Peyer's patch (tissue), 4 donors: ENCODE measurements at places on chromosomes 12 and 14. TPM values are rescaled to one million over a fixed set of nuclear protein-coding genes. Genes with fewer than 3 reads are reported as not detected.

GRCh38 chr12:122148657-122149056 lies 25.4 kb downstream of the IL31 start:
- no peaks in the 10 kb centered on the region for H3K27me3 ChIP-seq
- no peaks in the 10 kb centered on the region for H3K4me1 ChIP-seq
- DNase-seq = no peak
- no peak overlapping the region for H3K27ac ChIP-seq
- H3K4me3 ChIP-seq = no peak overlapping the region

DNA sequence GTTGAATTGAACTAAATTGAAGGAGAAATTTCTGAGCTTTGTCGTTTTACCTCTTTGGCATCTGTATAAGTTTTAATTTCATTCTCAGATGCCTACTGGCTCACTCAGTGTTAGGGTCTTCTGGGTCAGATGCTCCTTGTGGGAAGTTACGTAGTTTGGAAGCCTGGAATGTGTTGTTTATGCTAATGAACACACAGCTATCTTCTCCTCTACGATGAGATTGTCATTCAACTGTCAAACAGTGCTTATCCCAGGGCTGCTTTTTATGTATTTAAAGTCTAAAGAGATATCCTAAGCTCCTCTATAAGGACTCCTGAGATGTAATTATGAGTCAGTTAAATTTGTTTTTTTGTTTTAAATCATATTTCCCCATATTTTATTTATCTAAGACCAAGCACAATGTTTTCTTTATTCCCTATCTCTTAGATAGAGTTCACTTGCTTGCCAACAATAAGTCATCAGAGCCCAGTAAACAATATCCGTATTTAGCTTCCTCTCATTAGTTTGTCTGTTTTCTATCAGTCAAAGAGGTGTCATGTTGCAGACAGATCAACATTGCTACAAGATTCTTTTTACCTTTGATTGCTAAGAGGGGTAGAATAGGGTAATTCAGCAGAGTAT lies 368.0 kb upstream of the PDE3A start:
- H3K27me3 ChIP-seq = no peaks in the 10 kb centered on the region
- H3K4me3 ChIP-seq = no peak overlapping the region
- no peak overlapping the region for H3K27ac ChIP-seq
- DNase-seq = no peak
- no peaks in the 10 kb centered on the region for H3K36me3 ChIP-seq

DNA sequence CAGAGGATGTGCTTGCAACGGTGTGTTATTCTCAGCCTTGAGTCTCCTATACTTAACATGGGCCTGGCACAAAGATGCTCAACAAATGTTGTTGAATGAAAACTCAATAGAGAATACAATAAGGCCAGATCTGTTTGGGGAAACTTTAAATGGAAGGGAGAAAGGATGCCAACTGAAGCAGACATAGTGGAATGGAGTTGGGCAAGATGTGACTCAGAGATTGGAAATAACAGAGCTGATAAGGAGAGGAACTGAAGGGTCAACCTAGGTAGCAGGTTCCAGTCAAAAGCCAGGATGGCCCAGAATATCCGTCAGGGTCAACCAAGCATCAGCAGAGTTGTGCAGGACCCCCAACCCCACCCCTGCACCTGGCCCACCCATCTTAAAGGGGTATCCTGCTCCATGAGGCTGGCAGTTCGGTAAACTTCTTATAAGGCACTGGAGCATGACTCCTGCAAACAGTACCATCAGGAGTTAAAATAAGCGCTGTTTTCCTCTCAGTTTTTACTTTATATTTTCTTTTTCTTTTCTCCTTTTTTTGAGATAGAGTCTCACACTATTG lies 1.1 kb upstream of the BCDIN3D start:
- no peak for DNase-seq
- no peak overlapping the region for H3K4me3 ChIP-seq
- no peak overlapping the region for H3K27ac ChIP-seq
- H3K27me3 ChIP-seq = no peaks in the 10 kb centered on the region
- H3K4me1 ChIP-seq = no peaks in the 10 kb centered on the region

DNA sequence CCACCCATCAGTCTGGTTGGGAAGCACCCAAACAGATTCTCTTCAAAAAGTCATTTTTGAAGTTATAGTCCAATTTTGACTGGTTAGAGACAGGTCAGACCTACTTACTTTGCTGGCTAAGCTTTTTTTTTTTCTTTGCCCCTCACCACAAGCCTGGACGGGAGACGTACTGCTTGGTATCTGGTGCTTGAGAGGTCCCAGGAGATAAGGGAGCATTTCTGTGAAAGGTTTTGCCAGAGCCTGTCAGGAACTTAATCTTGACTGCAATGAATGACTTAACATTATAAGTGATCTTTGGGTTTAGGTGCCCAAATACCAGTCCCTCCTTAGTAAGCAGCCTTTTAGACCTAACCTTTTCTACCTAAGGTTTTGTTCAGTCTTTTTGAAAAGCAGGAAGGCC lies 6.3 kb downstream of the MTHFD1 start:
- H3K27ac ChIP-seq = no peak overlapping the region
- no peaks in the 10 kb centered on the region for H3K27me3 ChIP-seq
- no peak for DNase-seq
- peaks cover 3% of the 10 kb centered on the region for H3K4me1 ChIP-seq
- H3K4me3 ChIP-seq = no peak overlapping the region

GRCh38 chr14:64970041-64970440 lies 2.1 kb downstream of the RAB15 start:
- H3K4me1 ChIP-seq = no peaks in the 10 kb centered on the region
- no peaks in the 10 kb centered on the region for H3K27me3 ChIP-seq
- H3K4me3 ChIP-seq = no peak overlapping the region
- DNase-seq = no peak
- H3K36me3 ChIP-seq = no peaks in the 10 kb centered on the region
- H3K27ac ChIP-seq = peak overlapping the region; percentile 47

DNA sequence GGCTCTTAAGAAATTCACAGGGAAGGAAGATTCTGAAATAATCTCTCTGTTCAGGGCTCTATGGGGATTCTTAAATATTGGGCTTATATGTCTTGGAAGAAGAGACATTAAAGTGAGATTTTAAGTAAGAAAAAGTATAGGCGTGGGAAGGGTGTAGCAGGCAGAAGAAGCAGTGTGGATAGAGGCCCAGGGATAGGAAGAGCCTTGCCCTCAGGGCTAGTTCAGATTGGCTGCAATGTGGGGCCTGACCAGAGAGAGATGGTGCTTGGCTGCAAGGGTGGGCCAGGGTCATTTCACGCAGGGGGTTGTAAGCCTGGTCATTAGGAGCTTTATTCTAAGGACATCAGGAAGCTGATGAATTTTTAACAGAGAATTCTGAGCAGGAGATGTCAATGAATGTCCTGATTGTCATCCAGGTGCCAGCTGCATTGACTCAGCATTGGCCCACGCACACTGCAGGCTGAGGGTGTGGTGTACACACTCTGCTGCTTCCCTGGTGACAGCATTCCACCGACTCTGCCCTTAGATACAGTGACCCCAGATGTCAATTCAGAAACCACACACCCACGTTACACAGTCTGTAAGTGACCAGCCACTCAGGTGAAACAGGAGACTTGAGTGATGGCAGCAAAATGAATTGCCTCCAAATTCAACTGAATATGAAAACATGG lies 582.5 kb downstream of the NRXN3 start:
- no peaks in the 10 kb centered on the region for H3K27me3 ChIP-seq
- no peak overlapping the region for H3K27ac ChIP-seq
- no peaks in the 10 kb centered on the region for H3K4me1 ChIP-seq
- H3K36me3 ChIP-seq = no peaks in the 10 kb centered on the region
- DNase-seq = no peak
- no peak overlapping the region for H3K4me3 ChIP-seq

DNA sequence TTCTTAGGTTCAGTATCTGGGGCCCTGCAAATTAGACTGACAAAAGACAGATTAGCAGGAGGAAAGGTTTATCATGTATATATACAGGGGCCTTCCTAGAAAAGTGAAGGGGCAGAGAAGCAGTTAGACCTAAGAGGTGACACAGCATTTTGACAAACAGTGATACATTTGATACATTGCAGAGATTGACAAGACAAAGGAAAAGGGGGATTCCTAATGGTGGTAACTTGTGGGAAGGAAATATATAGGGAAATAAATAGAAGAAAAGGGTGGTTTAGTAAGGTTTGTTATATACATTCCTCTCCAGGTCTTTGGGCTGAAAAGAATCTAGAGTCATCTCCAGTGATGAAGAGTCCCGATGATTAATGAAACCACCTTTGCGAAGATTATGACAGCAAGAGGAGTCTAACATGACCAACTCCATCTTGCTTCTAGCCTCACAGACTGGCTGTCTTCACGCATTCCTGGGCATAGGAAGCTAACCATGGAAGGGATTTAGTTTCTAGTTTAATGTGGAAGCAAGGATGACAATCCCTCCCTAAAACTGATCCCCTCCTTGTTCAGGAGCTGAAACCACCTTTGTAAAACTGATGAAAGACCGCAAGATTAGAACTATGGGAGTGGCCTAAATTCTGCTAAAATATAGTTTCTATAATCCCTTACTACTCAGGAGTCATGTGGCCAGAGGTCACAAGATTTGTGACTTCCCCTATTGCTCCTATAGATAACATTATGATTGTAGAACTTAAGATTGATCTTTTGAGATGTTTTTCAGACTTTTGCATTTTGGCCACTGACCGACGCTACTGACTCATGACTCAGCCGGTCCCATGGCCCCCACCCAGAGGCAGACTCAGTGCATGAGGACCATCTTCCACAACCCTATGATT lies 31.1 kb upstream of the CPM start:
- no peak overlapping the region for H3K27ac ChIP-seq
- DNase-seq = no peak
- H3K36me3 ChIP-seq = no peaks in the 10 kb centered on the region

The LTB4R2 gene
- 8.3 TPM for total RNA-seq

- H3K27ac ChIP-seq = no peak overlapping the region
- no peak for DNase-seq
- no peaks in the 10 kb centered on the region for H3K27me3 ChIP-seq
- H3K4me3 ChIP-seq = no peak overlapping the region
Observed at GRCh38 chr12:18250313-18250916, 10.9 kb upstream of the PIK3C2G start.

DNA sequence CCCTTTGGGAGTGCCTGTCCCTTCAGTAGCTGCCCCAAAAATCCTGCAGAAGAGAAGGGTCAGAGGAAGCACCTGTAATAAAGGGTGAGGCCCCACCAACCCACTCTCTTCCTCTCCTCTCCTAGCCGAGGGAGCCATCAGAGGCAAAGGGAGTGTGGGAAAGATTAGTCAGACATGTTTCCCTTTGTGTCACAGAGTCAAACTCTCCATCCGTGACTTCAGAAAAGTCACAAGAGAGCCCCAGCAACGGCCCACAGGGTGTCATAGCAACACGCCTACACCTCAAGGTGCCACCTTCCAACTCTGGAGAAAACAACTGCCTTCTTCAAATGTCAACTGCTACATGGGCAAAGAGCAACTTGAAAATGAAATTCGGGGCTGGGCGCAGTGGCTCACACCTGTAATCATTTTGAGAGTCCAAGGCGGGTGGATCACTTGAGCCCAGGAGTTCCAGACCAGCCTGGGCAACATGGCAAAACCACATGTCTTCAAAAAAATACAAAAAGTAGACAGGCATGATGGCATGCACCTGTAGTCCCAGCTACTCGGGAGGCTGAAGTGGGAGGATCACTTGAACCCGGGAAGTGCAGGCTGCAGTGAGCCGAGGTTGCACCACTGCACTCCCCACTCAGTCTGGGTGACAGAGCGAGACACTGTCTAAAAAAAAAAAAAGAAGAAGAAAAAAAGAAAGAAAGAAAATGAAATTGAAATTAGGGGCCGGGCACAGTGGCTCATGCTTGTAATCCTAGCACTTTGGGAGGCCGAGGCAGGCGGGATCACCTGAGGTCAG lies 17.7 kb upstream of the CD27 start:
- peak overlapping the region; percentile 14 for H3K27ac ChIP-seq
- DNase-seq = peak; percentile 86
- H3K36me3 ChIP-seq = no peaks in the 10 kb centered on the region
- no peak overlapping the region for H3K4me3 ChIP-seq
- H3K27me3 ChIP-seq = no peaks in the 10 kb centered on the region

- H3K4me1 ChIP-seq = no peaks in the 10 kb centered on the region
- DNase-seq = no peak
- no peak overlapping the region for H3K27ac ChIP-seq
- no peaks in the 10 kb centered on the region for H3K36me3 ChIP-seq
- H3K27me3 ChIP-seq = no peaks in the 10 kb centered on the region
Observed at GRCh38 chr12:16148938-16149337, 128.5 kb downstream of the SLC15A5 start.

DNA sequence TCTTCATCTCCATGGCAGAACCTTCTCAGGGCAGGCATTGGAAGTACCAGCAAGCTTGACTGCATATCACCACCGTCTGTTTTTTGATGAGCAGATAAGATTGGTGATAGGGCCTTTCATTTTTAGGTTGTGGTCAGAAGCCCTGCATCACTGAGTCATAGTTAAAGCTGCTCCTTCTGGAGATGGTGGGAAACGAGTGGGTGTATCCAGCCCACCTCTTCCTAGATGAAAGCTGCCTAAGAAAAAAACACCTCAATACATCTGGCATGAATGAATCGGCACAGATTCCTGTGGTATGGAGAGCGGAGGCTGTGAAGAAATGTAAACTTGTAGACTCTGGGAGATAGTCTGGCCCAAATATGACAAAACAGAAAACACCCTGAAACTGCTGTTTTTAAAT lies 248.7 kb upstream of the EGLN3 start:
- H3K4me1 ChIP-seq = no peaks in the 10 kb centered on the region
- H3K27ac ChIP-seq = no peak overlapping the region
- no peaks in the 10 kb centered on the region for H3K27me3 ChIP-seq
- H3K36me3 ChIP-seq = no peaks in the 10 kb centered on the region
- no peak overlapping the region for H3K4me3 ChIP-seq

The ALKBH2 gene
- 8.8 TPM for total RNA-seq

GRCh38 chr12:1948883-1949282 lies 30.4 kb upstream of the CACNA2D4 start:
- peaks cover 62% of the 10 kb centered on the region for H3K36me3 ChIP-seq
- no peak for DNase-seq
- H3K4me1 ChIP-seq = no peaks in the 10 kb centered on the region
- H3K27me3 ChIP-seq = no peaks in the 10 kb centered on the region

GRCh38 chr12:76277480-76277879 lies 70.7 kb downstream of the BBS10 start:
- no peak overlapping the region for H3K27ac ChIP-seq
- H3K36me3 ChIP-seq = no peaks in the 10 kb centered on the region
- H3K27me3 ChIP-seq = no peaks in the 10 kb centered on the region
- no peaks in the 10 kb centered on the region for H3K4me1 ChIP-seq

- H3K27ac ChIP-seq = no peak overlapping the region
- H3K27me3 ChIP-seq = no peaks in the 10 kb centered on the region
- no peak for DNase-seq
- H3K36me3 ChIP-seq = no peaks in the 10 kb centered on the region
- H3K4me3 ChIP-seq = no peak overlapping the region
- H3K4me1 ChIP-seq = no peaks in the 10 kb centered on the region
Observed at GRCh38 chr12:90235642-90236041, 527.0 kb upstream of the ATP2B1 start.

The TPPP2 gene
- total RNA-seq = not detected
